ENCODE measurements at places on chromosomes 5 and 9.

GRCh38 chr9:32716955-32717543, 66.3 kb upstream of the TMEM215 start:
- DNase-seq: no peak

- no peak for DNase-seq
Observed at GRCh38 chr5:32833663-32834062, 122.5 kb downstream of the NPR3 start.

DNA sequence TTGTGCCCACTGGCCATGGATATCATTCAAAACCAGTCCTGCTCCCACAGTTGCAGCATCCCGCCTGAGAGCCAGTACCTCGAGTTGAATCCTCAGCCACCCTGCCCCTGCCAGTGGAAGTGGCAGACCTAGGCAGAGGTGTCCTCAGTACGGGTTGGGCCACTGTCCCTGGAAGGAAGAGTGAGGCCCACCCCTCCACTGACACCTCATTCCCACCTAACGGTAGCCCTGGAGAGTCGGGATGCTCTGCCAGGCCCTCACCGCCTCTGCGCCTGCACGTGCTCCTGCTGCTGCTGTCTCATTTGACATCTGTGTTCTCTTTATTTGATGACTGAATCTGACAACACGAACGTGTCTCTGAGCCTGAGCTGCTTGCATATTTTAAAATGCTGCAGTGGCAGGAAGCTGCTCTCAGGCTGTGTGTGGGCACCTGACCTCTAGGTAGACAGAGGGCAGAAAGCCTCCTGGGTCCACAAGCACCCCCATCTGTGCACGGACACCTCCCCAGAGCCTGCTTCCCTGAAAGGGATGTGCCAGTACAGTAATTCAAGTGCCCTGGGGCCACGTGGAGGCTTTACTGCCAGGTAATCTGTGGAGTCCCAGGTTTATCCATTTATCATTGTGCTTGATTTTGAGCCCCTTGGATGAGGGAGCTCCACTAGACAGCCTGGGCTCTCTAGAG, 194.7 kb downstream of the CACNA1B start:
- no peak for DNase-seq

DNA sequence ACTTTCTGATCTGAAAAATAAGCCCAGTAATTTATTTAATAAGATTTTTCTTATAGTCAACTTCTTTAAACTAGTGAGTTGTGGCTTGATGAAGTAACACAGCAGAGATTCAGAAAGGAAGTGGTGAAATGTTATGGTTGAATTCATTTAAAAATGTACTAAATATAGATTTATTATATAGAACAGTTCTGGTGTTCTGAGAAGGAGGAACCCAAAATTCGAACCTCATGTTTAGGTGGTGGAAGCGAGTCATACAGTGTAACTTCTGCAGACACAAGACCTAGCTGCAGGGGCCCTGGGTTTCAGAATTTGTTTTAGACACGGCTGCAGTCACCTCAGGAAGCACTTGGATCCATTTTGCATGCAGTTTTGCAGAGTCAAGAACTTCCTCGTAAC, 188.2 kb downstream of the TRIO start:
- no peak for DNase-seq

DNA sequence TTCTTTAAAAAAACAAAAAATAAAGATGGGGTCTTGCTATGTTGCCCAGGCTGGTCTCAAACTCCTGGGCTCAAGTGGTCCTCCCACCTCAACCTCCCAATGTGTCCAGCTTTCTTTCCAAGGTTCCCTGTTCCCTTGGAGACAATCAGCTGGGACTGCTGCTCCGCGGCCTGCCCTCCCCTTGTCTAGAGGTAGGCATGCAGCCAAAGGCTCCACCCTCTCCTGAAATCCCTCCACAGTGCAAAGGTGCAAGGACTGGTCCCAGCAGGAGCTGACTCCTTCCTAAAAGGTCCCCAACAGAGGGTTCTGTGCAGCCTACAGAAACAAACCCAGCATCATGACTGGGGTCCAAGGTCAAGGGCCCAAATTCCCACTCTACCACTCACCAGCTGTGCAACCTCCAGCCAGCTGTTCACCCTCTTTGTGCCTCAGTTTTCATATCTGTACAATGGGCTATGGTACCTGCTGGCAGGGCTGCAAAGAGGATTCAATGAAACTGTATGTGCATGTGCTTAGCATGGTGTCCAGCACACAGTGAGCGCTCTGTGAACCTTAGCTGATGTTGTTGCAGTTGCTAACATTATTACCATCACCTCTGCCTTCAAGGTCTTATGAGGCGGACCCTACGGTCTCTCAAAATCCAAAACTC, 47.5 kb downstream of the BARX1 start:
- no peak for DNase-seq
